ENCODE measurements at places on chromosomes 2 and 18.

- DNase-seq = no peak
Observed at GRCh38 chr2:128300151-128301020, 18.3 kb downstream of the HS6ST1 start.

GRCh38 chr2:216732334-216732733, 37.0 kb upstream of the IGFBP5 start:
- DNase-seq = no peak

DNA sequence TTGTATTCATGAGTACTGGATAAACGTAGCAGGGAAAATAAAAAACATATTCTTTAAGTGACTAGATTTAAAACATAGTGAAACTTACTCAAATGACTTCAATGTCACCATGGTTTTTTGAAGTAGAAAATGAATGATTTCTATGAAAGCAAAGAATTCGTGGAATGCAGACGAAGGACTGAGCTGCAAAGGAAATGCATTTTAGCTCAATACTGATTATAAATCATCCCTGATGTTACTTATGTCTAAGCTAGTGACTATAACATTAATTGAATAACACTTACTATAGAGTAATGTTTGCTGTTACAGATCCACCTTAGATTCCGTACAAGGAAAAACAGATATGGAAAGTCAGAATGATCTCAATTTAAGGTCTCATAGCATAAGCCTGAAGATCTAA, 1257.7 kb upstream of the CDH2 start:
- no peak for DNase-seq

DNA sequence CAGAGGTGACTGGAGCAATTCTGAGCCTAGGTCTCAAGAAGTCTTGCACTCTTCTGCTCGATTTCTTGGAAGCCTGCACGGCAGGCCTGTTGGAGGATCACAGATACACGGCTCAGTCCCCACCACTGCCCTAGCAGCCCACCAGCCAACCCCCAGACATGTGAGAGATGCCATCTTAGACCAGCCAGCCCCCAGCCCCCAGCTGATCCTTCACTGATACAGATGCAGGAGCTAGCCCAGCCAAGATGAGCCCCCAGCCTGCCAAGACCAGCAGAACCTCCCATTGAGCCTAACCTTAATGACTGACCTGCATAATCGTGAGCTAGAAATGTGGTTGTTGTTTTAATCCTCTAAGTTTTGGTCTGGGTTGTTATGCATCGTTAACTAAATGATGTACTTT, 47.5 kb downstream of the INHBB start:
- no peak for DNase-seq

DNA sequence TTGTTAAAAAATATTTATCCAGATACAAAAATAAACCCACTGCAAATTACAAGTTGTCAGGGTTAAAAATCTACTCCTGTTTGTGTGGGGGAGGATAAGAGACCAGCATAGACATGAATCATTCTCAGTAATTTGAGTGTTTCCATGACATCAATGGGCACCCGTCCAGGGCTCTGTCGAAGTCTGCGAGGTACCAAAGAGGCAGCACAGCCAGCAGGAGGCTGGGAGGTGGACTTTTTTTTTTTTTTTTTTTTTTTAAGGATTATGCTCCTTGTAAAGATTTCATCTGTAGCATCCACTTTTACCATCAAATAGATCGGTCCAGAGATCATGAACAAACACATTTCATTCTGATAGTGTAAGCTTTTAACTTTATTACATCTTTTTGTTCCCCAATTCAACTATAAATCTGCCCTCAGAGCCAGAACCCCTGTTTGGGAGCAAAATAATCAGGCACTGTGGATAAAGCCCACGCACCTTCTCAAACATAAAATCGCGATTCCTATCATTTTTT, 182.0 kb downstream of the TCF4 start:
- no peak for DNase-seq

DNA sequence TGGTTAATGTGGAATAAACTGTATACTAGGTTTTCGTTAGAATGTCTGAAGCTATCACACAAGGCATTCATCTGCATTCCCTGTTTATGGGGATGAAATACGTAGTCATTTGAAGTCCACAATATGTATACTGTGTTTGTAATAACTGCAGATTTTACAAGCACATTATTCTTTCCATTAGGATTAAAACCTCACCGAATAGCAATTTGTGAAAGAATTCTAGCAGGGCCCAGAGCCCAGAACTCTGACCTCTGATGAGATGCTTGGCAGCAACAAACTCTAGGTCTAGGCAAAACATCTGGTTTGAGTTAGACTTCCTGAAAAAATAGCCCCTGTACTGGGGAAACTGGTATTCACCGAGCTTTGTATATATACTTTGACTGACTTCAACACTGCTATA, 158.2 kb downstream of the SRBD1 start:
- no peak for DNase-seq

- DNase-seq = no peak
Observed at GRCh38 chr2:233354971-233355574, 779 bp downstream of the DGKD start.

- peak; percentile 41 for DNase-seq
Observed at GRCh38 chr2:174593574-174594203, 3.9 kb downstream of the WIPF1 start.

- no peak for DNase-seq
Observed at GRCh38 chr18:49994410-49994809, 181.1 kb upstream of the ACAA2 start.

DNA sequence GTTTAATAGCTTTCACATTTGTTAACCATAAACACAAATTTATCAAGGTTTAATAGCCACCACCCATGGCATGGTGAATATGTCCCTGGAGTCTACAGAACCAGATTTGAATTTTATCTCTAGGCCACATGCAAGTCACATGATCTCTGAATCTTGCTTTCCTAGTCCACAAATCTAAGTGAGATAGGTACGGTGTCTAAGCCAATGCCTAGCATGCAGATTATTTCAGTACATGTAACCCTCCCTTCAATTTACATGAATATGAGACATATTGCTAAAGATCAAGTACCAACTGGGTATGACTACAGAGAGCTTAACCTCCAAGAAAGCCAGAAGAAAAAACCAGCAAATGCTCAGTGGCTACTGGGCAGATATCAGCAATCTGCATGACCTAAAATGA, 10.0 kb downstream of the ZNF24 start:
- no peak for DNase-seq

DNA sequence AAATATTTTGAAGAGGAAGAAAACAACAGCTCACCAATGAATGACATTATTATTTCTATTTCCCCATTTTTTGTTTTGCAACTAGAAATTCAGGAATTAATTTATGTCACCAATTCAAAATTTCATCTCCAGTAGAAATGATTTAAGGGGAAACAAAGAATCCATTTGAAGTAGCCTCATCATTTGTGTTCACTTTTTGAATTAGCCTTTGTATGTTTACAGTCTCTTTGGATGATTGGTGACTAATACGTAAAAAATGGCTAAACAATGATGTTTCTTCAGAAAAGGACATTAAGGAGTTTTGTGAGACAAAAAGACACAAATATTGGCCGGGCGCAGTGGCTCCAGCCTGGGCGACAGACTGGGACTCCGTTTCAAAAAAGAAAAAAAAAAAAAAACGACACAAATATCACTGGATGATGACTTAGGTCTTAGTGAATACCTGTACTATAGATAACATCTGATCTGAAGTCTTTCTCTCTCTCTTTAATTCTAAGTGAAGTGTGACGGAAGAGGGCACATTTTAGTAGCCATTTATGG, 313.2 kb downstream of the PIK3C3 start:
- DNase-seq = no peak

DNA sequence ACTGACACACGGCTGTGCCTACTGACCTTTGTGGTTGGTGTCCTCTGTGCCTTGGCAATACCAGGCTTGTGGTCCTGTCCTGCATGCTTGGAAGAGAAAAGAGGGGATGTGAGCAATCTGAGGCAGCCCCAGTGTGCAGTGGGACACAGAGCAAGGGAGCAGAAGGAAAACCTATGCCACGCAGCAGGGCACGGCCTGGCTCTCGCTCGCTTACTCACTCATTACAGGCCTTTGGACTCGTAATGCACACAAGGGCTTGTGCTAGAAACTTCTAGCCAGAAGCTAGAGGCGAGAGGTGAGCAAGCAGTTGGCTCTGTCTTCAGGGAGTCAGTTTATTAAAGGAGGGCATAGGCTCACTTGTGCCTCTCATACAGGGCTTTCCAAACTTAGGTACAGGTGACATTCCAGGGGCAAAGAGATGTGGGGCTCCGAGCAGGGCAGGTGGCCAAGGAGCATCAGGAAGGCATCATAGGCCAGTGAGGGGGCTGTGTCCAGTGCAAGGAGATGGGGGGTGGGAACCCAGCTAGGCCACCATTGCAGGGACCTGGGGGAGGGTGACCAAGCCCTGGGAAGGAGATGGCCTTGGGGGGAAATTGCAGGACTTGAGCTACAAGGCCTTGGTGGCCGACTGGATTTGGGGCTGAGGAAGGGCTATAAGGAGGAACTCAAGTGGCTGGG, 100.8 kb downstream of the DYSF start:
- DNase-seq = no peak

- DNase-seq = no peak
Observed at GRCh38 chr2:204842661-204843485, 297.6 kb downstream of the PARD3B start.

GRCh38 chr2:120708944-120709607, 26.6 kb upstream of the GLI2 start:
- no peak for DNase-seq

DNA sequence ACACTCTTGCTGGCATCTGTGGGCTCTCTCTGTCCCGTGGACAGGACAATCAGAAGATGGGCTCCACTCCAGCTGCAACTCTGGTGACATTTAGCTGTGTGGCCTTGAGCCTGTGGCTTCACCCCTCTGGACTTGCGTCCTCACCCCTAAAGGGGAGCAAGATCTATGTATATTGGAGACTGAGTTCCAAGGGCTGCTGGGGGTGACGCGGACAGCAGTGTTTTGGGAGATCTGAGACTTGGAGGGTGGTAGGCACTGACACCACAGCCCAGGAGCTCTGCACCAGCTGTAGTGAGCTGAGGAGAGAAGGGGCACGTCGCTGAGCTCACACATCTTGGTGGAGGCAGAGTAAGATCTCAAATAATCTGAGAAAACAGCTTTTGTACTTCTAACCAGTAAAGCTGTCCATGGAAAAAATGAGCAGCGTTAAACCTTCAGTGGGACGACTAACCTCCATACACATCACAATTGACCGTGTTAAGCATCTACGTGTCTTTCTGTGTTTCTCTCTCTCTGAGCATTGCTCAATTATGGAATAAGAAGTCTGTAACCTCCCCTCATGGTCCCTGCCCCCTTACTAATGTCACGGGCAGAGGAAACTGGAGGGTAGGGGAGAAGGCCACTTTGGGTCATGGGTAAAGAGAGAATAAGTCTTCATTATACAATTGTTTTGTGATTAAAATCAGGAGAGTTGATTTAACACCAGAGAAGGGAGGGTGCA, 85.8 kb downstream of the SH3RF3 start:
- DNase-seq = no peak

GRCh38 chr18:6745504-6746031, 16.1 kb downstream of the ARHGAP28 start:
- DNase-seq = no peak

- DNase-seq = no peak
Observed at GRCh38 chr2:30621836-30622235, 174.8 kb downstream of the LCLAT1 start.

DNA sequence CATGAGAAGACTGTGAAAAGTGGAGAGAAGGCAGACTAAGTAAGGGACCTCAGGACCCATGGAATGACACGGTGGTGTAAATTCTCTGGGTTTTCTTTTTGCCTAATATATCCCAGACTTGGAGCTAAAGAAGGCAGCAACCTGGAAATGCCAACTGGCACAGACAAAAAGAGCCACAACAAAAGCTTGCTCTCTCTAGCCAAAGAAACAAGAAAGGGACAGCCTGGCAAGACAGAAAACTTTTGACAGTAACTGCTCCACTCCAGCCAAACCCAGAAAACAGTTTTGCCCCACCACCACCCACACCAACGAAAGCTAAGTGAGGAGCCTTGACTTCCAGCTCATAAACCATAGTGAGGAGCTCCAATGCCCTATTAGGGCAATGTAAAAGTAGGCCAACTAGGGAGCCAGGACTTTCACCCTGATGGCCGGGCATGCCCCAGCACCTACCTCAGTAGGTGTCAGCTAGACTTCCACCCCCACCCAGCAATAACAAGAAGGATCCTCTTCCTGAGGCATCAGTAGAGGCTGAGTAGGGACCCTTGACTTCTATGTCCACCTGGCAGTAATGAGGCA, 35.5 kb downstream of the PELI1 start:
- DNase-seq = no peak

DNA sequence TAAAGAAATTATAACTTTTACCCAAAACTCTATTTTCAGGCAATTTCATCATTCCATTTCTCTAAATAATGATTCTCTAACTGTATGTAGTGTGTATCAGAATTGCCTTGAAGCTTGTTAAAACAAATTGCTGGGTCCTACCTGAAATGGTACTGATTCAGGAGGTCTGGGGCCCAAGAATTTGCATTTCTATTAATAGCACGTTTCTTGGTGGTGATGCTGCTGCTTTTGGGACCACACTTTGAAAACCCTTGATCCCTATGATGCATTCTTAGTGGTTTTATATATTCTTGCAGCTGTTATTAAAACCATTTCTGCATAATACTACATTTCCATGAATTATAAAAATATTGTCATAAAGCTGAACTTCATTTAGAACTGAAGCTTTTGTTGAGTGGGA, 140.7 kb downstream of the NCK2 start:
- DNase-seq = no peak

GRCh38 chr18:12586956-12587355, 71.0 kb downstream of the SPIRE1 start:
- no peak for DNase-seq

GRCh38 chr2:235011929-235012631, 60.3 kb downstream of the SH3BP4 start:
- no peak for DNase-seq

GRCh38 chr18:78612318-78612717, 367.3 kb upstream of the SALL3 start:
- no peak for DNase-seq

DNA sequence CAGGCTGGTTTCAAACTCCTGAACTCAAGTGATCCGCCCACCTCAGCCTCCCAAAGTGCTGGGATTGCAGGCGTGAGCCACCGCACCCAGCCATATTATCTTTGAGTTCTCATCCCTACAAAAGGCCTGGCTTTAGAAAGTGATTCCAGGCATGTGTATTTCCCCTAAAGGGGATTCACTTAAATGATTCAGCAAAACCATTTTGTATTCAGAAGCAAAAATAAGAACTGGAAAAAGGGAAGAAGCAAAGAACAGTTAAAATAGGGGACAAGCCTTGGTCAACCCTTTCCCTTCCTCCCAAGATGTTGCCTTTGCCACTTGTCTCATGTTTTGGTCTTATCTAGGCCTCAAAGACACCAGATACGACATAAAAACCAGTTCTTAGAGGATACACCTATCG, 10.5 kb downstream of the TM4SF20 start:
- DNase-seq = no peak

GRCh38 chr18:12015416-12016062, 34.2 kb downstream of the IMPA2 start:
- no peak for DNase-seq

GRCh38 chr2:212791569-212791968, 253.0 kb upstream of the ERBB4 start:
- no peak for DNase-seq

GRCh38 chr2:128379021-128380015, 60.6 kb upstream of the HS6ST1 start:
- DNase-seq = no peak

All from activated CD8-positive, alpha-beta memory T cell treated with anti-CD3 and anti-CD28 coated beads for 4 hours (primary cell).